ENCODE measurements at places on chromosomes 5 and 9. TPM values are rescaled to one million over a fixed set of nuclear protein-coding genes. Genes with fewer than 3 reads are reported as not detected.

CTSL gene
- total RNA-seq: 140 TPM

FREM1 gene
- total RNA-seq: 2.9 TPM

TAF11L12 gene
- not detected for total RNA-seq

TMEM141 gene
- total RNA-seq: 75.9 TPM

CCDC152 gene
- total RNA-seq: 1.4 TPM

PHF24 gene
- total RNA-seq: 0.22 TPM

TMEM215 gene
- total RNA-seq: not detected

SH3TC2 gene
- total RNA-seq: 14.6 TPM

PIP5KL1 gene
- not detected for total RNA-seq

LNPEP gene
- 49.6 TPM for total RNA-seq

IFNA21 gene
- total RNA-seq: not detected

SPATA31D1 gene
- total RNA-seq: not detected

SAXO1 gene
- total RNA-seq: not detected

STOML2 gene
- total RNA-seq: 156 TPM

ADAMTS2 gene
- total RNA-seq: 3.7 TPM

TGFBI gene
- total RNA-seq: 66.5 TPM

IL3 gene
- total RNA-seq: not detected

ACOT12 gene
- not detected for total RNA-seq

SLCO4C1 gene
- total RNA-seq: 0.08 TPM

C9 gene
- not detected for total RNA-seq

SPATA31E1 gene
- not detected for total RNA-seq

ANGPTL2 gene
- total RNA-seq: 37.1 TPM

PCDHB5 gene
- 1.6 TPM for total RNA-seq

DPYSL3 gene
- total RNA-seq: 22.1 TPM

C1QTNF2 gene
- total RNA-seq: 1.5 TPM

FUT7 gene
- 0.11 TPM for total RNA-seq

GGTA1 gene
- total RNA-seq: 27.9 TPM

CCL28 gene
- total RNA-seq: 0.81 TPM

RLN1 gene
- 0.43 TPM for total RNA-seq

F12 gene
- not detected for total RNA-seq

RMRP gene
- total RNA-seq: 15,747 TPM

GPR21 gene
- 0.49 TPM for total RNA-seq

ARL15 gene
- total RNA-seq: 23.7 TPM

PCDHGA4 gene
- 7.8 TPM for total RNA-seq

IL5 gene
- not detected for total RNA-seq

PCDHGA8 gene
- 9.7 TPM for total RNA-seq

GLIPR2 gene
- total RNA-seq: 8.9 TPM

TRIM36 gene
- 0.19 TPM for total RNA-seq

Data from Right ventricle myocardium inferior (tissue), 1 donor.